ENCODE measurements at places on chromosomes 2 and 18.

DNA sequence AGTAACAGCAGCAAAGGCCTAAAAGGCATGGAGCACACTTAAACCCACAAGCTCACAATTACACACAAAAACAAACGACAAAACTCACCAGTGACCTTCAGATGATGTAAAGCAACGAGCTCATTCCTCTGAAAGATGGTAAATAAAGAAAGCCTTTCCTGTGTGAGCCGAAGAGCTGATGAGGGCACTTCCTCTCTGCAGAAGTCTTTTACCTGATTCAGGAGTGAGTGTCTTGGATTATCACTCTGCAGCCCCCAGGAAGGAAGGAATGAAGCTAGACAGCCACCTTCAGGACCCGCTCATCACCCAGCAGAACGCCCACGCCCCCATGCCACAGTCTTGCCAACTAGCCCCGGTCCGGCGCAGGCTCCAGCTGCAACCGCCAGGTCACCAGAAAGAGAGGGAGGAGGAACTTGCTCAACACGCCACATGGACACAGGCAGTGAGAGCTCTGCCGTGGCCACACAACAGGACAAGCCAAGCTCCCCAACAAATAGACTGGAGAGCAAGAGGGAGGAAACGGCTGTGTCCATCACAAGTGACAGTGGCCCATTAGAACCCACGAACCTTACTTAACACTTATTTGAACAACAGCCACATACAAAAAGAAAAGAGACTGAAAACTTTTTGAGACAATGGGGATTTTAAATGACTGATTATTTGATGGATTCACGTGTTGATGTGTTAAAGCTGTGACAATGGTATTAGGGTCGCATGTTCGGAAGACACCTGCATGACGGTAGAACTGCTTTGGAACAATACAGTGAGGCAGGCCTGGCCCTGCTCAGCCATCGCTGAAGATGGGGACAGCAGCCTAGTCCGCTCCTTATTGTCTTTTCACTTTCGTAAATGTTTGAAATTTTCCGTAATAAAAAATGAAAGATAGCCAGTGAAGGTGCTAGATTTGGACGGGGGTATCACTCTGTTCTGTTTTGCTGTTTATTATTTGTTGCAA, 127.3 kb downstream of the HDAC4 start:
- DNase-seq = no peak

GRCh38 chr2:140586379-140586778, 1544.4 kb downstream of the LRP1B start:
- no peak for DNase-seq

DNA sequence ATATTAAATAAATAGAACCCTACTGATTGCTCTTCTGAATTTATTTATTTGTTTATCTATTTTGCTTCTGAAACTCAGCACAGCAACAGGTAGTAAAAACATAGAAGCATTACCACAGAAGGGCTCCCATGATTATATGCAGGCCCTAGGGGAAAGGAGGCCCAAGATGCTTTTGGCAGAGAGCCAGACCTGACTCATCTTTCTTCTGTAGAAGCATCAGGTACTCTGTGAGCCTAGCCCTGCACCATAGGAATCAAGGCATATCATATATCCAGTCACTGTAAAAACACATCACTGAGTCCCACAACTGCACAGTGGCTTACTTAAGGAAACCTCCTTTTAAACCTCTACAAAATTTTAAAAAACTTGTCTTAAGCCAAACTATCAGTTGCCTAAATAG, 1.8 kb downstream of the SCN9A start:
- DNase-seq = peak; percentile 29

DNA sequence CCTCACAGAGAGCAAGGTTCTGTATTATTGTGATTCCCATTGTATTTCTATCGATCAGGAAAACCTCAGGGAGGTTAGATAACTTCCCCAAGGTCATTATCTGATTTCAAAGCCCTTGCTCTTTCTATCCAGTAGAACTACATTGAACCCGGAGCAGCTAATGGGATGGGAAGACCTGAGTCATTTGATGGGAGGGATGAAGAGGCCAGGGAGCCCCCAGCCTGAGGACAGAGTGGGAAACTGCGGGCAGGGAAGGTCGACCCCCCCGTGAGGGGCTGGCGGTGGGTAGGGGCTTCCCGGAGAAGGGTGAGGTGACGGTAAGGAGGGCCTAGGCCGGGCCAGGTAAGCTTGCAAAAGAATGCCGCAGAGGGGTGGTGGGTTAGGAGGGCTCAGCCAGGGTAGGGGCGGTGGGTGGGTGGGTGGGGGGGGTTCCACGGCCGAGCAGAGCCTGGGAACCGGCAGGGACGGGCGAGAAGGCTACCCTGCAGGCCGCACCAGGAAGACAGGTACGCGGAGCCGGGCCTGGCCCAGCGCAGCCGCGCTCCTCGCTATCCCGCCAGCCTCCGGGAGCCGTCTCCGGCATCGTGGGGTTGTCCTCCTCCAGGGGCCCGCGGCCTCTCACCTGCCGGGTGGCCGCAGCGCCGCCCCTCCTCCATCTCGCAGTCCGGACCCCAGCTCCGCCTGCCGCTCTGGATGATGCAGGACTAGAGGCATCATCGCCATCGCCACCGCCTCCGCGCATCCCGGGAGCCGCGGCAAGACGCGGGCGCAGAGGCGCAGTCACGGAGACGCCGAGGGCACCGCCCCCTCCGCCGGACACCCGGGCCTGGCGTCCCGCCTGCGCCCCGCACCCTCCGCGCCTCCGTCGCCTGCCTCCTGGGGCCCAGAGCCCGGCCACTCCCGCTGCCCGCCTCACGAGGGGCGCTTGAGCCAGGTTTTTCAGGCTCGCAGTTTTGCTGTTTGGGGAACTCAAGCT, at the start of gene GPR75:
Gene GPR75, minus strand, starts transcription at position 762 of the 976 bp plus-strand sequence. CDS start 5,211 bp downstream, outside the sequence.
- no peak for DNase-seq

GRCh38 chr2:209334188-209335017, 89.4 kb upstream of the MAP2 start:
- peak; percentile 29 for DNase-seq

- no peak for DNase-seq
Measured at GRCh38 chr2:138522556-138522955, 21.0 kb downstream of the SPOPL start.

DNA sequence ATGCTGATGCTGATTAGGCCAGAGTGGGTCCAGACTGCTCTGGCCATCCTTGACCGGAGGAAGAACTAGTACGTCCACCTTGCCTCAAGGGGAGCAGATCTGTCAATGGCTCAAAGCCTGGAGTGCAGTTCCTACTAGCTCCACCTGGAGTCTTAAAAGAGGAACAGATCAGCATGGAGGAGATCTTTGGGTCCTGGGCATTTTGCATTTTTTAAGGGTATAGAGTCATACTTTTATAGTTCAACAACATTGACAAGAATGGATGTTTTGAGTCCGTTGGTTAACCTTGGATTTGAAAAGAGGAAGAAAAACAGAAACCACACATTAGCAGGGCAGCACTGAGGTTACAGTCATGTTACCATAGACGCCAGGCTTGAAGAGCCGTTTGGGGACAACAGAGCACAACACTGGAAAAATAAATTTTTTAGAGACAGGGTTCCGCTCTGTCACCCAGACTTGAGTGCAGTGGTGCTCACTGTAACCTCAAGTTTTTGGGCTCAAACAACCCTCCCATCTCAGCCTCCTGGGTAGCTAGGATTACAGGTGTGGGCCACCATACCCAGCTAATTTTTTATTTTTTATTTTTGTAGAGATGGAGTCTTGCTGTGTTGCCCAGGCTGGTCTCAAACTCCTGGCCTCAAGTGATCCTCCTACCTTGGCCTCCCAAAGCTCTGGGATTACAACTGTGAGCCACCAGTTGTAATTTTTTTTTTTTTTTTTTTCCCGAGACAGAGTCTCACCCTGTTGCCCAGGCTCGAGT, 78.5 kb downstream of the PRKCE start:
- DNase-seq = no peak

DNA sequence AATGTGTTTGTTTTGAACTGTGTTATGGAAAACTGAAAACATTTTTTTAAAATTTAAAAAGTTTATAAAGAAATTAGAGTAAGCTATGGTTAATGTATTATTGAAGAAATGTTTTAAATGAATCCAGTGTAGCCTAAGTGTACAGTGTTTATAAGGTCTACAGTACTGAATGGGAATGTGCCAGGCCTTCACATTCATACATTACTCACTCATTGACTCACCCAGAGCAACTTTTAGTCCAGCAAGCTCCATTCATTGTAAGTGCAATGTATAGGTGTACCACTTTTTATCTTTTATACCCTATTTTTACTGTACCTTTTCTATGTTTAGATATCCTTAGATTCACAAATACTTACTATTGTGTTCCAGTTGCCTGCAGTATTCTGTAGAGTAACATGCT, 215.1 kb upstream of the THUMPD2 start:
- DNase-seq = no peak

- DNase-seq = no peak
Measured at GRCh38 chr2:28277466-28277865, 115.2 kb upstream of the FOSL2 start.
